Dermis blood vessel endothelial cell (primary cell): ENCODE measurements at places on chromosomes 4 and X. TPM values are rescaled to one million over a fixed set of nuclear protein-coding genes. Genes with fewer than 3 reads are reported as not detected.

Gene NR3C2
- 9.9 and 12.2 TPM in 2 replicates for total RNA-seq

Gene DDX53
- not detected in 2 replicates for total RNA-seq

Gene TSPAN7
- total RNA-seq: 25.2 and 28.4 TPM in 2 replicates

Gene PCYT1B
- under 0.01 and 0.19 TPM in 2 replicates for total RNA-seq

Gene WDR44
- 11.7 and 17.4 TPM in 2 replicates for total RNA-seq

Gene CYSLTR1
- not detected in 2 replicates for total RNA-seq

Gene WAS
- total RNA-seq: 0.09 TPM in 1 of 2 replicates, not detected in the other

Gene KIT
- total RNA-seq: 5.6 and 12.9 TPM in 2 replicates

Gene MND1
- total RNA-seq: 2.4 and 5.6 TPM in 2 replicates

Gene CLNK
- total RNA-seq: not detected in 2 replicates

Gene MAGEE1
- 0.68 and 1.2 TPM in 2 replicates for total RNA-seq

Gene SLC9A7
- total RNA-seq: 16.5 and 19.4 TPM in 2 replicates

Gene MRPL1
- 33.2 and 40.5 TPM in 2 replicates for total RNA-seq

Gene GNRHR
- total RNA-seq: not detected in 2 replicates

Gene S100P
- not detected in 2 replicates for total RNA-seq

Gene MAGEC1
- not detected in 2 replicates for total RNA-seq

Gene TMPRSS11E
- total RNA-seq: not detected in 2 replicates

Gene OTUD6A
- total RNA-seq: not detected in 2 replicates

Gene SPACA5B
- total RNA-seq: not detected in 2 replicates

Gene GSX2
- 0.33 TPM in 1 of 2 replicates, not detected in the other for total RNA-seq

Gene NRK
- 0.34 and 0.42 TPM in 2 replicates for total RNA-seq

Gene FAM184B
- total RNA-seq: not detected in 2 replicates

Gene BTC
- total RNA-seq: 0.17 and 0.28 TPM in 2 replicates

Gene PDE5A
- total RNA-seq: 1.7 and 1.8 TPM in 2 replicates

Gene ERCC6L
- total RNA-seq: 2.4 and 9.4 TPM in 2 replicates

Gene PKD2
- 41.9 and 48.8 TPM in 2 replicates for total RNA-seq

Gene CT55
- not detected in 2 replicates for total RNA-seq

Gene UCHL1
- total RNA-seq: 235 and 251 TPM in 2 replicates

Gene HTR2C
- total RNA-seq: not detected in 2 replicates

Gene RAB9B
- total RNA-seq: 0.56 and 0.68 TPM in 2 replicates

Gene CLGN
- 0.34 and 0.51 TPM in 2 replicates for total RNA-seq

Gene F9
- not detected in 2 replicates for total RNA-seq

Gene FGF5
- under 0.01 and 0.17 TPM in 2 replicates for total RNA-seq

Gene SFRP2
- 0.09 TPM in 1 of 2 replicates, not detected in the other for total RNA-seq

Gene GUCY1A1
- 41.7 and 50.4 TPM in 2 replicates for total RNA-seq
